NCI-H2029 treated with DMSO at 0.1 percent for 48 hours (cell line): ENCODE measurements at places on chromosomes 11 and 22.

GRCh38 chr11:112513417-112513816, 252.8 kb upstream of the PLET1 start:
- DNase-seq = no peak

DNA sequence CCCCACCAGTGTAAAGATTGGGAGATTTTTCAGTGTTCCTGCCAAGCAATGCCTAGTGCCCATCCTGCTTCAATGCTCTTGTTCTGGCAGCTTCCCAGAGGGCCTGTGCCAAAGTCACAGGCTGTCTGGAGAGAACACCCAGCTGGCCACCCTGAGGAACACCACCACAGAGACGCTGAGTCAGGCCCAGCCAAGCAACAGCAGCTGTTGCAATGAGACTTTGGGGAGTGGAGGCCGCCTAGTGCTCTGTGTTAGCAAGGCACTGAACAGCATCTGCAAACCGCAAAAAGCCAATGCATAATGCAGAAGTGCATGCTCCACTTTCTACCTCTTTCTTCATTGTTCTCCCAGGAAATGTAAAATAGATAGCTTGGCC, 168.1 kb downstream of the NXPE2 start:
- peak; percentile 88 for DNase-seq

DNA sequence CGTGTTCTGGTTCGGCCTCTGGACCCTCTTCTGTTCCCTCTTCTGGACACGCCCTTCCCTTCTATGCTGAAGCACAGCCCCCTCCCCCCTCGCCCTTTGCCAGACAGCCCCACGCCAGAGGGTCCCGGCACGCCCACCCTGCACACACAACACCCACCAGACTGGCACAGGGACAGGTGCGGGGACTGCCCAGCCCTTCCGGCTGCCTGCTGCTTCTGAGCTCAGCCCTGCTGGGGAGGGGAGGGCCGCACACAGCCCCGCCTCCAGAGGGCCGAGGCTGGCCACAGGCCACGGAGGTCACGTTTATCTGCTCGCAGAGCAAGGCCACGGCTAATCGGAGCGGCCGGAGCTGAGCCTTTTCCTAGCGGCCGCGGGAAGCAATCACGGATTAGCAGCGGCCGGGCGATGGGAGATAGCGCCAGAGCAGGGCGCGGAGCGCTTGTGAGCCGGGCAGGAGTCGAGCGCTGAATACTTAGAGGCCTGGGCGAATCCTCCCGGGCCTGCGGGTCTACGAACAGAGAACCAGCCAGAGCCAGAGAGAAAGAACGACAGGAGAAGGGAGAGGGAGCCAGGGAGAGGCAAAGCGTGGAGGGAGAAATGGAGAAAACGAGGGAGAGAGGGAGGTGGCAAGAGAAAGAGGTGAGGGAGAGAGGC, 21.5 kb downstream of the OTUB1 start:
- DNase-seq = no peak

DNA sequence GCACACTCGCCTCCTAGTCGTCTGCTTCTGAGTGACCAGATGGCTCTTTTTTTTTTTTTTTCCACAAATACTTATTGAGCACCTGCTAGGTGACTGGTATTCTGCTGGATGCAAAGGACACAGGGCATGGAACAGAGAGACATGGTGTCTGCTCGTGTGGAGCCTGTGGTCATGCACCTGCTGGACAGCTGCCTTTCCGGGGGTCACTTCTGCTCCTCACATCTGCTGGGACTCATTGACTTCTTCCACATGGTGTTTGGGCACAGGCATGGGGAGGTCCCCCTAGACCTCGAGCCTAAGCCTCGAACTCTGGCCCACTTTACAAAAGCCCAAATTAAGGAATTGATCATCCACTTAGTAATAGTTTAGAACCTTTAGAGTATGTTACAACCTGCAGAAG, 39.5 kb upstream of the EMID1 start:
- no peak for DNase-seq

DNA sequence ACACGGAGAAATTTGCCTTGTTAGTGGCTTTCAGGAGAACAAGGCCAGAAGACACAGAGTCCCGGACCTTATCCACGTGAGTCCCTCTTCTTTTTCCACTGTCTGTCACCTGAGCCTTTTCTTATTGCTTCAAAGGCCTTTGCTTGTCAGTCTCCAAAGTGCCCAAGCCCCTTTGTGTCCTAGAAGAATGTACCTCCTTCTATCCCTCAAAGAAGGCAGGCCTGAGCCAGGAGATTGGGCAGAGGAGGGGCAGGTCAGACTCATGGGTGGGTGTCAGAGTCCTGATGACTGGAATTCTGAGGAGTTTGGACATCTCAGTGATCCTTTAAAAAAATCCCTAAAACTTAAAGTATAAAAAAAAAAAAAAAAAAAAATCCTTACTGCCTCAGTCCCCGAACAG, 299.6 kb upstream of the NCAM1 start:
- DNase-seq = no peak

DNA sequence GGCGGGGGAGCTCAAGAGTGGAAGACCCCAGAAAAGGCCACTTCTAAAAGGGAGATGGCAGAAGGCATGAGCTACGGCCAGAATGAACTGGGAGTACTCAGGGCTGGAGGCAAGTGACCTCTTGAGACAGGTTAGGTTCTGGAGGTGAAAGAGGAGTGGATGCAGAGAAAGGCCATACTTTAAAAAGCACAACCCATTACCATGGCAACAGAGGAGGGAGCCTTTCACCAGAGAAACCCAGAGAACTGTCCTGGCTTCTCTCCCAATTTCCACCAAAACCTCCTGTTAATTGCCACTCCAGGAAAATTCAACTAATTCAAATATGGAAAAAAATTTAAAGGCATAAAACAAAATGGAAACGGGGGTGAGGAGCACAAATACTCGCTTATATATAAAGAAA, 15.8 kb downstream of the A4GALT start:
- no peak for DNase-seq

GRCh38 chr11:409008-409599, 5.7 kb downstream of the SIGIRR start:
- no peak for DNase-seq

GRCh38 chr22:19981961-19982920, 34.4 kb downstream of the ARVCF start:
- DNase-seq = no peak

GRCh38 chr11:64240435-64241240, at the start of gene FKBP2:
TSS of gene FKBP2 (plus strand) at chr11:64241095. CDS start at chr11:64242388, 1,293 bp downstream.
- DNase-seq = peak; percentile 82

DNA sequence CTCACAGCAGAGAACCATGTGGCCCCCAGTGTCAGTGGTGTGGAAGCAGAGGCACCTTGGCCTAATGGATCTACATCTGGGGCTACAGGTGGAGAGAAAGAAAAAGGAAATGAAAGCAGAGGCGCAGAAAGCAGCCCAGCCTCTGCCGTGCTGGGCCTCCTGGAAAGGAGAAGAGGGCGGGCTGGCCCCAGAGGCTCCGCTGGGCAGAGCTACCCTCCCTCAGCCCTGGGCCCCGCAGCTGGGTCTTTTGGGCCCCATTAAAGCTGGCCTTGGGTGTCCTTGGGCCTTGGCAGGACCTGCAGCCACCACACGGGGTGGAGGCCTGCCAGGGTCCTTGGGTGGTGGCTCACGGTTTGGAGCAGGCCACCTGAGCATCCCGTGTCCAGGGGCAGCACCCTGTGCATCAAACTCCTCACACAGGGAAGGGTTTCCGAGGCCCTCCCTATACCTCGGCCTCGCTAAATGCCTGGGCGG, 31.6 kb upstream of the GAL start:
- DNase-seq = no peak

DNA sequence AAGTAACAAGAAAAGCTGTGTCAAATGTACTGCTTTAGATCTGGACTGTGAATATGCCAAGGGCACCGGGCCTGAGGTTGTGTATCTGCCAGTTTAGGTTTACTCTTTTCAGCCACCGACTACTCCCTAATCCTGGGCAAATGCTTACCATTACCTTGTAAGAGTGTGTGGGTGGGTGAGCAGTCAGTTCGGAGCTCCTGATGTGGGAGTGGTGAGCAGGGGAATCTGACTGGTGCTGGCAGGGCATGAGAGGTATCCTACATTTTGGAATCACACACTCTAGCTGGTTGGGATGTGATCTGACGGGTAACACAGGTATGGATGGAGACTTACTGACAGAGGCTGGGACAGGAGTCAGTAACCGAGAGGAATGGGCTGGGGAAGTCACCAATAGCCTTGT, 2.6 kb upstream of the FAM180B start:
- DNase-seq = no peak

DNA sequence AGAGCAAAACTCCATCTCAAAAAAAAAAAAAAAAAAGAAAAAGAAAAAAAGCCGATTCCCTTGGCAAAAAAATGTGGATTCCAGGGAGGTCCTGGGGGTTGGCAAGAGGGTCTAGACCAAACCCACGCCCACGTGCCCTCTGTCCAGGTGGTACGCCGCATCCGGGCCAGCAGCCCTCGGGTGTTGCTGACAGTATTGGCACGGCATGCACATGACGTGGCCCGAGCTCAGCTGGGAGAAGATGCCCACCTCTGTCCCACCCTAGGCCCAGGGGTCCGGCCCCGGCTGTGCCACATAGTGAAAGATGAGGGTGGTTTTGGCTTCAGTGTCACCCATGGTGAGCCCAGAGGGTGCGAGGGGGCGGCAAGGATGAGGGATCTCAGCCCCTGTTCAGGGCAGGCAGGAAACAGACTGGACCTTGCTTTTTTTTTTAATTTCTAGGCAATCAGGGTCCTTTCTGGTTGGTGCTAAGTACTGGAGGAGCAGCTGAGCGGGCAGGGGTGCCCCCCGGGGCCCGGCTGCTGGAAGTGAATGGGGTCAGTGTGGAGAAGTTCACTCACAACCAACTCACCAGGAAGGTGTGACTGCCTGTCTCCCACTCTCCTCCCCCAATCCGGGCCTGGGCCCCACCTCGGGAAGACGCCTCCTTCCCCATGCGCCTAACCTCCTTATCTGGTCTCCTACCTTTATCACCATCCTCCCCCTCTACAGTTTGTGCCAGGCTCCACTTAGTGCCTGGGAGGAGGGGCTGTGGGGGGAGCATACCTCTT, 2.0 kb downstream of the NHERF4 start:
- no peak for DNase-seq

DNA sequence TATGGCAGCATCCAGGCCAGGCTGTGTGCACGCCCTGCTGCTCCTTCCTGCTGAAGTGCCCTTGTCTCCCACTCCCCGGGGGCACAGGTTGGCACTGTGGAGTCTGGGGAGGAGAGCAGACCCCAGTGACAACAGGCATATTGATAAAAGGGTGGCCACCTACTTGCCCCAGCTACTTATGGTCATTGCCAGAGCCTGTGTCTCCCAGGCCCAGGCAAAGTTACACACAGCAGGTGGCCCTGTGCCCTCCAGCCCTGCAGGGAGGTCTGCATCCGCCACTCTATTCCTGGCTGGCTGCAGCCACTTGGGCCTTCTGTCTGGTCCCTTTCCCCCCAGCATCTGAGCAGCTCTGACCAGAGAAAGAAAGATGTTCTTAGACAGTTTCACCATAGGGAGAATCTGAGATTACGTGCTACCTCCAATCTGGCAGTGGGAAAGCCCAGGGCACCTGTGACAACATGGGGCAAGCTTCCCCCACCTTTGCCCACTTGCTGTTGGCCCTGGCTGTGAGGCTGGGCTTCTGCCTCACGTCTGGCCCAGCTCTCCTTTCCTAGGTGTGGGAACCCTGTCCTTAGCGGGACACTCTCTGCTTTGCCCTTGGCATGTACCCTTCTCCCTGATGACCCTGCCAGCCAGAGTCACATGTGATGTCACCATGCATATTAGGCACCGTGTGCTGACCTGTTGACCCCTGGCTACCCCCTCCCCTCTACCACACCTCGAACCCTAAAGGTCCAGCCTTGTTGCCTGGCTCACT, 25.3 kb upstream of the CSNK2A3 start:
- no peak for DNase-seq

DNA sequence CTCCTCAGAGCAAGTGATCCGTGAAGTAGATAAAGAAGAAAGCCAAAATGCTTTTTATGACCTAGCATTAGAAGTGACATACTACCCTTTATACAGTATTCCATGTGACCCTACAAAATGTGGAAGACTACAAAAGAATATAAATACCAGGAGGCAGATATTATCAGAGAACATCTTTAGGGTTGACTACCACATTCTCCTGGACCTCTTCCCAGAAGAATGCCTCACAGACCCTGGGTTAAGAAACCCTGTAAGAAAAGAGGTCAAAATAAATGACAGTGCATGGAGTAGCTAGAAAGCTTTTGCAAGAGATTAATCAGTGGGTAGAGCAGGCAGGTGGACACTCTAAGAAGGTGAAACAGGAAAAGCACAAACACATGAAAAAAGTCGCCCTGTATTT, 69.2 kb downstream of the FANCF start:
- no peak for DNase-seq
